ENCODE measurements at places on chromosomes 16 and 17. TPM values are rescaled to one million over a fixed set of nuclear protein-coding genes. Genes with fewer than 3 reads are reported as not detected.
A peak's percentile ranks its signal among the peaks of the same experiment; 100 is the strongest.

- no peak for DNase-seq
Measured at GRCh38 chr17:64134216-64134970, 4.4 kb upstream of the ERN1 start.

DNA sequence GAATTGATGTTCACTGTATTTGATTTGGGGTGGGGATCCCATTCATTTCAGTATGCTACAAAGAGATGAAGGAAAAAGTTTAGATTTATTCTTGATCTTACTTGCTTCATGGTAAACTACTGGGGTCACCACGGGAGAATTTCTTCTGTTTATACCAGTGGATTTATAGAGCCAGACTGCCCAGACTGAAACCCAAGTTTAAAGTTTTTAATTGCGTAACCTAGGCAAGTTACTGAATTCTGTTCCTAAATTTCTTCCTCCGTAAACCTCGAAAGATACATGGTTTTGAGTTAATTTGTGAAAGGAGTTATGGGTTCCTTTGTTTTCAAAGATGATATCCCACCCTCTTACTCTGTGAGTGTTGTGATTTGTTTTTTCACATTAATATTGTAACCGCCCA lies 26.4 kb downstream of the PIGL start:
- no peak for DNase-seq

The ERN2 gene
- polyA plus RNA-seq = not detected

- no peak for DNase-seq
Measured at GRCh38 chr16:25656639-25657038, 35.1 kb upstream of the HS3ST4 start.

DNA sequence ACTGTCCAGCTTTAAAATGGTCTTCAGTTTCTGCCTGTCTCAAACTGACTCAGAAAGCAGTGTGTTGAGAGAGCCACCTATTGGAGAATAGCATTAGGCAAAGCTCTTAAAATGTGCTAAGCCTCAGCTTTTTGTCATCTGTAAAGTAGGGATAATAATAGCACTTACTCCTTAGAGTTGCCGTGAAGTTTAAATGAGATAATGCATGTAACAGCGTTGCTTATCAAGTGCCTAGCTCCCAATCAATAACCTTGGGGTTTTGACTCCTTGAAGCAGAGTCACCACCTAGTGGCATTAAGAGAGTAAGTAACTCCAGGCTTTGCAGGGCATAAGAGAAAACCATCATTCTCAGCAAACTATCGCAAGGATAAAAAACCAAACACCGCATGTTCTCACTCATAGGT lies 163.3 kb downstream of the HS3ST2 start:
- no peak for DNase-seq

DNA sequence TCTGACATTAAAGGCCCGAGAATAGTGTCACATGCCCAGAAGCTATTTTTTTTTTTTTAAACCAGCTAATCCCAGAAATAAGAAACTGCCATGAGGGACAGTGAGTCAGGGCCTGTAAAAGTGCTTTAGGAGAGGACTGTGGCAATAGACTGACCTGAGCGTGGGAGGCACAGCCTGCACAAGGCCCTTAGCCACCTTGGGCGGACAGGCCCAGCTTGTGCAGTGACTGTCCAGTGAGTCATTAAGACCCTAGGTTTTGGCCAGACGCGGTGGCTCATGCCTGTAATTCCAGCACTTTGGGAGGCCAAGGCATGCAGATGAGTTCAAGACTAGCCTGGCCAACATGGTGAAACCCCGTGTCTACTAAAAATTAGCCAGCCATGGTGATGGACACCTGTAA lies 343.0 kb upstream of the ZFHX3 start:
- no peak for DNase-seq

The SLC2A4 gene
- 83.1 TPM for polyA plus RNA-seq

The MYH2 gene
- polyA plus RNA-seq = not detected

- no peak for DNase-seq
Measured at GRCh38 chr17:82973456-82974135, 105.8 kb upstream of the METRNL start.

DNA sequence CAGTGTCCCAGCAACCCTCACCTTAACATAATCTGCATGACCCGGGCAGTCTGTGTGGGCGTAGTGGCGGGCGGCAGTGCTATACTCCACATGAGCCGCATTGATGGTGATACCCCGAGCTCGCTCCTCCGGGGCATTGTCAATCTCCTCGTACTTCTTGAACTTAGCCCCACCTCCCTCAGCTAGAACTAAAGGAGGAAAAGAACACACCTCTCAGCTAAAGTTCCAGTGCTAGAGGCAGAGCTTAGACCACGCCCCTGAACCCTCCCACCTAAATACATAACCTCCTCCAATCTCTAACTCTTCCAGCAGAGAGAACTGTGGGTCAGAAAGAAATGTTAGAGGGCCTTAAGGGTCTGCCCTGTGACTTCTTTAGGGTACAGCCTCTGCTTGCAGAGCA lies 855 bp downstream of the TUFM start:
- DNase-seq = no peak

DNA sequence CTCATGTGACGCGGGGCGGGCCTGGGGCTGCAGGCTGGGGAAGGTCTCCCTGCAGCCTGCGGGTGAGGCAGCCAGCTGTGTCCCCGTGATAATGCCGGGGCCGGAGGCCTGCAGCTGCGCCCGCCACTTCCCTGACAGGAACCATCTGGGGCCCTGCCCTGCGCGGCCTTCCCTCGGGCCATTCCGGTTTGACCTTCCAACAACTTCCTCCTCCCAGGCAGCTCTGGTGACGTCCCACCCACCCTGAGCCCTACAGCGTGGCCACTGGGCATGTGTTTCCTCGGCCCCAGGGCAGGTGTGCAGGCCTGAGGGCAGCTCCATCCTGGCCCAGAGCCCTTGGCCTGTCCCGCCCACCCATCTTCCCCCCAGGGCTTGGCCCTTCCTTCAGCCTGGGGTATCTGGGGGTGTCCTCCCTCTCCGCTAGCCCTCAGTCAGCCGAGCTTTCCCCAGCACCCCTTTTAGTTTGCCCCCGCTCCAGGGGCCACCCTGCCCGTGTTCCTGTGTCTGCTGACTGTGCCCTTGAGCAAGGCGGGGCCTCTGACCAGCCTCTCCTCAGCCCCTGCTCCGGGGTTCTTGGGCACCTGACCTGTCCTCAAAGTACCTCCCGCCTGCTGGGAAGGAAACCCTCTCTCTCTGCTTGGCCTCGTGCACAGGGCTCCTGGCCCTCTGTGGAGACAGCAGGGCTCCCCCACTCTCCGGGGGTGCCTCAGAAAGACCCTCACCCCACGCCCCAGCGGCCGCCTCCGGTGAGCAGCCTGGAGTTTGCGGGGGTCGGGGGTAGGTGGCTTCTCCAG lies at the start of gene CBFA2T3:
Gene CBFA2T3 (minus strand): TSS at position 190 of the 794 bp plus-strand sequence. CDS start 400 bp downstream, outside the sequence.
- DNase-seq = peak; percentile 73

GRCh38 chr17:19948116-19948943 lies 29.3 kb downstream of the AKAP10 start:
- DNase-seq = no peak

The FOXJ1 gene
- polyA plus RNA-seq = not detected

- DNase-seq = no peak
Measured at GRCh38 chr16:81843243-81843582, 64.1 kb downstream of the PLCG2 start.

DNA sequence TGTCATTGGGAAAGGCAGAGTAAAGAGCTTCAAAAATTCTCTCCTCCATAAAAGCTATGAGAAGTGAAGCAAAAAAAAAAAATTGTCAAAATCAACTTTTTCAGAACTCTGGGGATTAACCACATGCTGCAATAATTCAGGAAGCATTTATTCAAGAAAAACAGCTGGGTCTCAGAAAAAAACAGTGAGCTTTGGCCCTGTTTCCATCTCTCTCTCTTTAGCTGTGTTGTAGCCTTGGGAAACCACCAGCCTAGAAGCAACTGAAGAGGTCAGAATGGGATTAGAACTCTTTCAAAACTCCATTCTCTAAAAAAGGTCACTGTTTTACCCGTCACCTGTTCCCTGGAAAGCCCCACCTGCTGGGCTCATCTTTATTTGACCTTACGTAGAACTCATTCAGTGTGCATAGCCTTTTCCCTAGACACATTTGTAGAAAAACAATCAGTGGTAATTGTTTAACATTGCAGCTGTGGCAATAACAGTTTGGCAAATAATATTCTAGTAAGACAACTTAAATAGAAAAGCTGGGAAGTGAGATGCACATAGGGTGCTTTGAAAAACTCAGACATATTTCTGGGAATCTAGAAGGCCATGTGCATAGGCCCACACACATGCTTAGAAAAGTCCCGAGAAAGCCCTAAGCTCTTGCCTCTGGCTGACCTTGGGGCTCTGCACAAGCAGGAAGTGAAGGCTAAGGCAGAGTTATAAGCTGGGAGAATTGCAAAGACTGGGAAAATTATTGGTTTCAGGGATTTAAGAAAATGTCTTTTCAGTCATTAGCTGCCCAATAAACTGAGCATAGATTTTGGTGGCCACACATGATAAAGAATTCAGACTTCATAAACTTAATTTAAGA lies 18.0 kb downstream of the SLC5A11 start:
- no peak for DNase-seq

Measured in right cardiac atrium (tissue), 5 donors.